ENCODE measurements at places on chromosomes 4 and X.

DNA sequence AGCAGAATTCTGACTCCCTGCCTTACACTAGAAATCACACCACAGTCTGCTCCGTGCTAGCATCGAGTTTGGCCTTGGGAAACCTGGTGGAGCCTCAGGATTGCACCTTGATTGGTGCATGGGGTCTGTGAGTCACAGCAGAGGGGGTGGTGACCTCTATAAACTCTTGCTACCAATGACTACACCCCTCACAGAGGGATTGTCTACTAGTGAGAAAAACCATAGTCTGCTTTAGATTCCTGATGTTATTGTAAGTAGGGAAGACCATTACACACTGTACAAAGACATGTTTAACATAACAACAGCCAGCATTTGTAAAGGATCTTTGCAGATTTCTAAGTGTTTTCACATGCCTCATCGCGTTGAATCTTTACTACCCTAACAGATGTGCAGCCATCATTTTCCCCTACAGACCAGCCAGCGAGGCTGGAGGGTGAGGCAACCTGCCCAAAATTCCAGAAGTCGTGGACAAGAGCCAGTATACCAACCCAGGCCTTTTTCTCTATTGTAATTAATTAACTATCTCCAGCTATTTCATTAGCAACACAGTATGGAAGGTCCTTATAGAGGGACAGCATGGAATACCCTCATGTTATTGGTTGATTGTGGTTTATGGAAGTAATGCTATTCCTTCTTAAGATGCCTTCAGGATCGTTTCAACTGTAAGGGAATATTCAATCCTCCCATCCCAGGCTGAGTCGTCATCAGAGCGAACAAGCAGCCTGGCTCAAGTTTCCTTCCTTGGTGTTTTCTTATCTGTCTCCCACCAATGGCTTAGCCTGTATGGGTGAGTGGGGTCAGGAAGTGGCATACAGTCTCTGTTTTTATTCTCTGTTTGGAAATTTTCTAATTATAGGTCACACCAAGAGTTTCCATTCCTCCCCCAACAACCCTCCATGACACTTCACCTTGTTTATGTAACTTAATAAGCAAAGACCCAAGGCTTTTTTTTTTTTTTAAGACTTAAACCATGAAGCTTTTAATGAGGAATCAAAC lies 55.9 kb upstream of the KDR start:
- no peak for DNase-seq

GRCh38 chrX:130170752-130171445 lies 863 bp upstream of the RAB33A start:
- DNase-seq: no peak

GRCh38 chrX:30612250-30612655 lies 34.7 kb upstream of the TASL start:
- peak; percentile 52 for DNase-seq

- no peak for DNase-seq
Measured at GRCh38 chrX:129980540-129981199, 1.8 kb upstream of the BCORL1 start.

DNA sequence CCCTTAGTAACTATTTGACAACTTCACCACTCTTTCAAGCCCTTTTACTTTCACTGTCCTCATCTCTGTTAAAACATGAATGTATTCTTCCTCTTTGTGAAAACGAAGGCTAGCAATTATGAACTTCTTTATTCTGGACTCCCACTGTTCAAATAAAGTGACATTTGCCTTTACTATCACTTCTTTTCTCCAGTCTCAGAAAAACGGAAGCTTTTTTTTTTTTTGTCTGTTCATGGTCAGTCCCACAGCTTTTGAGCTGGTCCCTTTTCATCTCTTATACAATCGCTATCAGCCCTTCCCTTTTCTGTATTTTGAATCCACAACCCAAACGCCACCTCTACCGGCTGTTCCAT lies 327.7 kb downstream of the DKK2 start:
- no peak for DNase-seq

DNA sequence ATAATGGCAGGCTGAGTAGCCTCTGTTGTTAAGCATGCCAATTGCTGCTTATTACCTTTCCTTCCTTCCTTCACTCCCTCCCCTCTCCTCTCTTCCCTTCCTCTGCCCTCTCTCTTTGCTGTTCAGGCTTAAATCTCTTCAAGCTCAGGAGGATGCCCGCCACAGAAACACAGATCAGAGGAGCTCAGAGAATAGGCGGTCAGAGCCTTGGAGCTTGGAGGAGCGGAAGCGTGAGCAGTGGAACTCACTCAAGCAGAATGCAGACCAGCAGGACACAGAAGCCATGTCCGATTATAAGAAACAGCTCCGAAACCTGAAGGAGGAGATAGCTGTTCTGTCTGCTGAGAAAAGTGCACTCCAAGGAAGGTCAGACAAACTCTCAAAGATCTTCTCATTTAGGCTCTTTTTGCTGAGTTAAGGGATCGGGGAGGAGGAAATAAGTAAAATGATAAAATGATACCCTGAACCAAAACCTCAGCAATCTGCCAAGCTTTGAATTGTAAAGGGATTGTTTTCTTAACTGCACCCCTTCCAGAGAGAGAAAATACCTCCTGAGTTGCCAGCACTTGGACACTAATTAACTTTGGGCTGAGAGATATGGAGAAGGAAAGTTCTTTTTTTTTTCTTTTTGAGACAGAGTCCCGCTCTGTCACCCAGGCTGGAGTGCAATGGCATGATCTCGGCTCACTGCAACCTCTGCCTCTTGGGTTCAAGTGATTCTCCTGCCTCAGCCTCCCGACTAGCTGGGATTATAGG lies 20.9 kb downstream of the SPATA18 start:
- no peak for DNase-seq
